ENCODE measurements at places on chromosomes 11 and 22.
A peak's percentile ranks its signal among the peaks of the same experiment; 100 is the strongest.

GRCh38 chr11:119134389-119134978, 13.1 kb downstream of the HINFP start:
- DNase-seq, result peak; percentile 57

DNA sequence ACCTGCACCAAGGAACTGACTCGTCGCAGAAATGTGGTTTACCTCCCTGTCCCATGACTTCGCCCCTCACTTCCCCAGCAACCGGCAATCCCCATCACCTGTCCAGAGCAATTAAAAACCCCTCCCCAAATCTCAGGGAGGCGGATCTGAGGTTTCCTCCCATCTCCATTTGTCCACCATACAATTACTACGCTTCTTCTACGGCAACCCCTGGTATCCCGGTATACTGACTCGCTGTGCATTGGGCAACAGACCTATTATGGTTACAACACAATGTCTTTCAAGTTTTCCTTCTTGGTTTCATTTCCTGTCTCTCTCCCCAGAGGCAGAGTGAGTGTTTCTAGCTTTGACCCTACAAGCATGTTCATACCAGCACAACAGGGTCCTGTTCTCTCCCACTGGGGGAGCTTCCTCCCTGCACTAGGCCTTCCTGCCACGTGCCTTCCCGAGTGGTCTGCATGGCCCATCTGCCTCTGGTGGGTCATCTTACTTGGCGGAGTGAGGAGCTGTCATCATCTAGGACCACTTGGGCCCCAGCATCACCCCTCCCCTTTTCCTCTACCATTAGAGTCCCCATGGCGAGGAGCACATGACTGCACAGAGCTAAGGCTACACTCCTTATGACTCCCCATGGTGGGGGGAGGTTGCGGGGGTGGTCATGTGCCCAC, 30.3 kb upstream of the NAP1L4 start:
- peak; percentile 95 for DNase-seq

DNA sequence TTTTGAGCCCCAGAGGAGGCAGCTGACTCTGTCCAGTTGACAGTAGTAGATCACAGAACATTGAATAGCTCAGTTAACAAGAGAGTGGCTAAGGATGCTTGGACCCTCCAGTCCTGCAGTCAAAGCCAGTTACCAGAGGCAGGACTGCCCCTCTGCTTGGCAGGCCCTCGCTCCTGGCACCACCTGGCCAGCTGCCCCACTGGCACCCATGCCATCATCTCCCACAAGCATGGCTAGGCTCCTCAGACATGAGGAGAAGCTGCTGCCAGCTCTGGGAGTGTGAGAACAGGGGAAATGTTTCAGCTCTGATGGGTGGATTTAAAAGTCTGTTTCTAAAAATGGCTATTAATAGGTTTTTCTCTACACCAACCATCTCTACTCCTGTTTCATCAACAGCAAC, 13.9 kb downstream of the ME3 start:
- no peak for DNase-seq

GRCh38 chr11:73547706-73548595, 50.0 kb downstream of the FAM168A start:
- no peak for DNase-seq

DNA sequence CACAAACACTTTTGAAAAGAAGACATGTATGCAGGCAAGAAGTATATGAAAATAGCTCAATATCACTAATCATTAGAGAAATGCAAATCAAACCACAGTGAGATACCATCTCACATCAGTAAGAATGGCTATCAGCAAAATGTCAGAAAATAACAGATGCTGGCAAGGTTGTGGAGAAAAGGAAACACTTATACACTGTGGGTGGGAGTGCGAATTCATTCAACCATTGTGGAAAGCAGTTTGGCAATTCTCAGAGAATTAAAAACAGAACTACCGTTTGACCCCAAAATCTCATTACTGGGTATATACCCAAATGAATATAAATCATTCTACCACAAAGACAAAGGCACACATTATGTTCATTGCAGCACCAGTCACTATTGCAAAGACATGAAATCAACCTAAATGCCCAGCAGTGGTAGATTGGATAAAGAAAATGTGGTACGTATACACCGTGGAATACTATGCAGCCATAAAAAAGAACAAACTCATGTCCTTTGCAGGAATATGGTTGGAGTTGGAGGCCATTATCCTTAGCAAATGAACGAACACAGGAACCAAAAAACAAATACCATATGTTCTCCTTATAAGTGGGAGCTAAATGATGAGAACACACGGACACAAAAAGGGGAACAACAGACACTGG, 18.5 kb downstream of the MMP13 start:
- DNase-seq, result no peak

DNA sequence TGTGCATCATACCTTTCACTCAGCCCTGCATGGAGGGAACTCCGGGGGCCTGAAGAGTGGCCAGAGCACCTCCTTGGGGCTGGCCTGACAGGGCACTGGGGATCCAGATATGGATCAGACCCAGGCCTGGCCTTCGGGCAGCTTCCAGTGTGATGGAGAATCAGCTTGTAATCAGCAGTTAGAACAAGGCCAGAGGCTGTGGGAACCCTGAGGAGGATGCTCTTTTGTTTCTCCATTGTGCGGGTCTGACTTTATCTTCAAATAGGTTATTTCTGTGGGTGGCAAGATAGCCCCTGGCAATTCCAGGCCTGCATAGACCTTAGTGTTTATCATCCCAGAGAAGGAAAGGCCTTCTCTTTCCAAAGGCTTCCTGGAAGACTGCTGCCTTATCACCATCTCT, 12.3 kb downstream of the DGAT2 start:
- DNase-seq, result no peak

GRCh38 chr11:116716621-116717020, 56.2 kb downstream of the BUD13 start:
- DNase-seq, result no peak

DNA sequence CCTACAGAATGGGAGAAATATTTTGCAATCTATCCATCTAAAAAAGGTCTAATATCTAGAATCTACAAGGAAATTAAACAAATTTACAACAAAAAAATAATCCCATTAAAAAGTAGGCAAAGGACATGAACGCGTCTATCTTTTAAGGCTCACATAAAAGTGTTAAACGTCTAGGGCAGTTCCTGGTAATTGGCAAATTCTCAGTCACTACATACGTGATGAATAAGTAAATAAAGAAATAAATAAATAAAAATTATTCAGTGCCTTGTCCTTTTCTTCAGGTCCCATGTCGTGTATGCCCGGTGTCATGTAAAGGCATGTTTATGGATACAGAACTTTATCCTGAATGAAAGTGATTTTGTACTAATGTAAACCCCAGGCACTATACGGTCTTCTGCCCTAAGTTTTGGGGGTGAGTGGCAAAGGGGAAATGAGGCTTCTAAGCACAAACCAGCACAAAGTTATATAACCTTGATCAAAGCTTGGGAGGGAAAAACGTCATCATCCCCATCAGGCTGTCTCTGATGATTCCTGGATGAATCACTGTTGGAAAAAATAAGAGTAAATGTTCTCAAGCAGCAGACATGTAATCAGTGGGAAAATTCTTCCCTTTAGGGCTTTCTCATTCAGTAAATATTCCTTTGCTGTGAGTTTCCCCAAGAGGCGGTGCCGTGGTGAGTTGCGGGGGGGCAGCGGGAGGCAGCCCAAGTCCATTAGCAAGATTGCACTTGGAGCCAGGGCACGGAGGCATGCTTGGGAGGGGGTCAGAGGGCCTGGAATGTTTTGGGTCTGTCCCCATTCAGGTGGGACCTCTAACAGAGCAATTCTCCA, 30.4 kb upstream of the MICAL2 start:
- no peak for DNase-seq

DNA sequence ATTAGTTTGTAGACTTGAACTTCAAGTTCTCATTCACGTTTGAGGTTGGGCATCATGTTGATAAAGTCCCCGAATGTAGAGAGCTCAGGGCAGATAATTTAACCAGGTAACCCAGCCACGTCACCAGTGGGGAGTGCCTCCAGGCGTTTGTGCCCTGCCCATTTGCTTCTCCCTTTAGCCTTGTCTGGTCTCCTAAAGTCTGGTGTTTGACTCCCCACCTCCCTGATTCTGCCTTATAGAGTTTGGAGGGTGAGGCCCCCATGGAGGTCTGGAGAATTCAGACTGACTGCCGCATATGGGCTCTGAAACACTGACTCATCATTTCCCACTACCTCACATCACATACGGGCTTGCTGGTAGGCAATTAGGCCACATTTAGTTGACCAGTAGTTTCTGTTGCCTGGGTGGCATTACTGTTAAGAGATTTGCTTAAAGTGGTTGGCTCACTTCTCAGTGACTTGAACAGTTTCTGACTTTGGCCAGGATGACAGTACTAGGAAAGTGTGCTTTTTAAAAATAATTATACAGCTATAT, 99.3 kb upstream of the GAL start:
- DNase-seq, result no peak

GRCh38 chr11:57324154-57324885, 432 bp downstream of the TNKS1BP1 start:
- peak; percentile 61 for DNase-seq

DNA sequence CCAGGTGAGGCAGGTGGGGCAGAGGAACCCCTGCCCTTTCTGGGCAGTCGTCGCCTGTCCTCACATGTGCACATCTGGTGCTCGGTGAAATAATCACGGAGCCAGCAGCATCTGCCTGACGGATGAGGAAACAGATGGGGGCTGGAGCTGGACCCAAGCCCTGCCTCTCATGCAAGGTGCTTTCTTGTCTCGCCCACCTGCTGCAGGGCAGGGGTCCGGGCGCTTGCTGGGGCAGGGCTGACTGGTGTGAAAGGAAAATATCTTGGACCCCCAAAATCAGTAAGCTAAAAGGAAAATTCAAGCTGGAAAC, 3.3 kb downstream of the ALDH3B2 start:
- DNase-seq, result no peak

- DNase-seq, result peak; percentile 93
These were observed 2.7 kb upstream of the CDC42BPG start for GRCh38 chr11:64846998-64847666.

DNA sequence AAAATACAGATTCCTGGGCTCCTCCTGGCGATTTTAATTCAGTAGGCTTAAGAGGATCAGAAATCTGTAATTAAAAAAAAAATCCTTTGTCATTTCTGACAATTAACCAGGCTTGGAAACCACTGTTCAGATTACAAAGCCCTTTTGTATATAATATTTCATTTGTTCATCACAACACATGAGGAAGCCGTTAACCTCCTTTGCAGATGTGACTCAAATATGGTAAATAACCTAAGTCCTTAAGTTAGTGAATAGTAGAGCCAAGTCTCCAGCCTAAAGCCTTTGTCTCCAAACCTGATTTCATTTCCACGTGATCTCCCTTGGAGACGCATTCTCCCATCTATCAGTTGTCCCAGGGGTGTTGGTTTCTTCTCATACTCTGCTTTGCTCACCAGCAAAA, 67.6 kb downstream of the UBASH3B start:
- DNase-seq, result no peak

DNA sequence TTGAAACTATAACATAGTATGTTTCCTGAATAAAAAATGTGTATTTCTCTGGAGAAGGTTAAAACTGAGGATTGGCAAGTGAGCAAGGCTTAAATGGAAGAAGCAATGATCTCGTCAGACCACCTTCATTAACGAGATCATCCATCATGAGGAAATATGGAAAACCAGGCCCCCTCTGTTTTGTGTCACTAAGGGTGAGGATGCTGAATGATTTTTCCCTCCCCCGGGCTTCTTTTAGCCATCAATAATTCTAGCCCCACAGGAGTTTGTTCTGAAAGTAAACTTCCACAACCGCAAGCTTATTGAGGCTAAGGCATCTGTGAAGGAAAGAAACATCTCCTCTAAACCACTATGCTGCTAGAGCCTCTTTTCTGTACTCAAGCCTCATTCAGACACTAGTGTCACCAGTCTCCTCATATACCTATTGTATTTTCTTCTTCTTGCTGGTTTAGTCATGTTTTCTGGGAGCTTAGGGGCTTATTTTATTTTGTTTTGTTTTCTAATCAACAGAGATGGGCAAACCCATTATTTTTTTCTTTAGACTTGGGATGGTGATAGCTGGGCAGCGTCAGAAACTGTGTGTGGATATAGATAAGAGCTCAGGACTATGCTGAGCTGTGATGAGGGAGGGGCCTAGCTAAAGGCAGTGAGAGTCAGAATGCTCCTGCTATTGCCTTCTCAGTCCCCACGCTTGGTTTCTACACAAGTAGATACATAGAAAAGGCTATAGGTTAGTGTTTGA, 5.8 kb upstream of the HBE1 start:
- no peak for DNase-seq

- no peak for DNase-seq
These were observed 8.2 kb upstream of the F2 start for GRCh38 chr11:46710821-46711269.

DNA sequence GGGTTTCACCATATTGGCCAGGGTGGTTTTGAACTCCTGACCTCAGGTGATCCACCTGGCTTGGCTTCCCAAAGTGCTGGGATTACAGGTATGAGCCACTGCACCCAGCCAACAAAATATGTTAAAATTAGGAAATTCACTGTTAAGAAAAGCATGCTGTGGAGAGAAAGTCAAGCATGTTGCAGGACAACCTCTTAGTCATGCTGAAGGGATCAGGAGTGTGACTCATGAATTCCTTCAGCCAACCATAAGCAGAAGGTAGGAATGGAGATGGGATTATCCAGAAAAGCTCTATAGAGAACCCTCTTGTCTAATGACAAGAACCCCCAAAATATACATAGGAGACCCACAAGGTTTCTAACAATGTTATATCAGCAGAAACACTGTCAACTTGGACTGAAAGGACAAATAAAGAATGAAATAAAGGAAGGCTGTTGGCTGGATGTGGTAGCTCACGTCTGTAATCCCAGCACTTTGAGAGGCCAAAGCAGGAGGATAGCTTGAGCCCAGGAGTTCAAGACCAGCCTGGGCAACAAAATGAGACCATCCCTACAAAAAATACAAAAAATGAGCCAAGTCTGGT, 16.0 kb downstream of the MRTFA start:
- DNase-seq, result peak; percentile 20

- DNase-seq, result no peak
These were observed 78.1 kb downstream of the CYB5R2 start for GRCh38 chr11:7595016-7595866.

GRCh38 chr22:26648011-26648497, 9.3 kb upstream of the MIAT start:
- no peak for DNase-seq

DNA sequence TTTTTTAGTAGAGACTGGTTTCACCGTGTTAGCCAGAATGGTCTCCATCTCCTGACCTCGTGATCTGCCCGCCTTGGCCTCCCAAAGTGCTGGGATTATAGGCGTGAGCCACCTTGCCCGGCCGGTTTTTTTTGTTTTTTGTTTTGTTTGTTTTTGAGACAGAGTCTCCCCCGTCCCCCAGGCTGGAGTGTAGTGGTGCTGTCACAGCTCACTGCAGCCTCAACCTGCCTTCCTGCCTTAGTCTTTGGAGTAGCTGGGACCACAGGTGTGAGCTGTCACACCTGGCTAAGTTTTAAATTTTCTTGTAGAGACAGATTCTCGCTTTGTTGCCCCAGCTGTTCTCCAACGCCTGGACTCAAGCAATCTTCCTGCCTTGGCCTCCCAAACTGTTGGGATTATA, 3.2 kb downstream of the PPIL2 start:
- no peak for DNase-seq

All from NB4 (cell line).